Pulmonary artery endothelial cell (primary cell): ENCODE measurements at places on chromosomes 7 and 10. TPM values are rescaled to one million over a fixed set of nuclear protein-coding genes. Genes with fewer than 3 reads are reported as not detected.
A peak's percentile ranks its signal among the peaks of the same experiment; 100 is the strongest.

The TIMM23B gene
- 12.2 and 17.5 TPM in 2 replicates for total RNA-seq

The AGMO gene
- not detected in 2 replicates for total RNA-seq

The CDC14C gene
- not detected in 2 replicates for total RNA-seq

The ZNF789 gene
- total RNA-seq: 4.8 and 5.9 TPM in 2 replicates

The C7orf33 gene
- not detected in 2 replicates for total RNA-seq

The ZNF365 gene
- 0.04 and 0.40 TPM in 2 replicates for total RNA-seq

DNA sequence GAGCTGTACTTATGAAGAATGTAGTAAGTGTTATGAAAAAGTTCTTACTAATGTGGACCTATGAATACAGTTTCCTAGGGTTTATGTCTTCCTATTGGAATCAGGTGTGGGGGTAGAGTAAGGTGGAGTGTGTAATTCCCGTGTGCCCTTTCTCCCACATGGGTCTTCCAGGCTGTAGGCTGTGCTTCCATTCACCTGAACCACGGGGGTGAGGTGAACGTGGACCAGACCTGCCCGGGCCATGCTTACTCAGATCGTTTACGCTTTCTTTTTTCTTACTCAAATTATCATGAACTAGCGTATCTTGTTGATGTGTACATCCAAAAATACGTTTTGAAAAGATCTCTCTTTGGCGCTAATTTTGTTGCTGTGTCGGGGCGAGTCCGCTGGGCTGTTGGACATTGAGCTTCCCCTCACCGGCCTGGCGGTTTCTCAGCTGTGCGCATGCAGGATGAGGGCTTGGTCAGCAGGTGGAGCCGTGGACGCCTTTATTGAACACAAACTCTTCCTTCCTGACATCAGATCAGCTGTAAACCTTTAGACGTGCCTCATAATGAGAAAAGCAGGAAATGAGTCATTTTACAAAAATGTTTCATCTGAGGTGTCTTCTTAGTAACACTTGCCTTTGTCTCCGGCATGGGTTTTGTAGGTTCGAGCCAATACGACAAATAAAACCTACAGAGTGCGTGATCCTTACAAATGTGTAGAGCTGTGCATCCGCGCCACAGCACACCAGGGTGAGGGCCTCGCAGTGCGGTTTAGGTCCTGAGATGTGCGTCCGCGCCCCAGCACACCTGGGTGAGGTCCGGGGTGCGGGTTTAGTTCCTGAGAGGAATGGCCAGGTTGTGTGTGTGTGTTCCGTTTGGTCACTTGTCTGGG is 53.8 kb downstream of the WDR37 start:
- peak; percentile 60 for DNase-seq

DNA sequence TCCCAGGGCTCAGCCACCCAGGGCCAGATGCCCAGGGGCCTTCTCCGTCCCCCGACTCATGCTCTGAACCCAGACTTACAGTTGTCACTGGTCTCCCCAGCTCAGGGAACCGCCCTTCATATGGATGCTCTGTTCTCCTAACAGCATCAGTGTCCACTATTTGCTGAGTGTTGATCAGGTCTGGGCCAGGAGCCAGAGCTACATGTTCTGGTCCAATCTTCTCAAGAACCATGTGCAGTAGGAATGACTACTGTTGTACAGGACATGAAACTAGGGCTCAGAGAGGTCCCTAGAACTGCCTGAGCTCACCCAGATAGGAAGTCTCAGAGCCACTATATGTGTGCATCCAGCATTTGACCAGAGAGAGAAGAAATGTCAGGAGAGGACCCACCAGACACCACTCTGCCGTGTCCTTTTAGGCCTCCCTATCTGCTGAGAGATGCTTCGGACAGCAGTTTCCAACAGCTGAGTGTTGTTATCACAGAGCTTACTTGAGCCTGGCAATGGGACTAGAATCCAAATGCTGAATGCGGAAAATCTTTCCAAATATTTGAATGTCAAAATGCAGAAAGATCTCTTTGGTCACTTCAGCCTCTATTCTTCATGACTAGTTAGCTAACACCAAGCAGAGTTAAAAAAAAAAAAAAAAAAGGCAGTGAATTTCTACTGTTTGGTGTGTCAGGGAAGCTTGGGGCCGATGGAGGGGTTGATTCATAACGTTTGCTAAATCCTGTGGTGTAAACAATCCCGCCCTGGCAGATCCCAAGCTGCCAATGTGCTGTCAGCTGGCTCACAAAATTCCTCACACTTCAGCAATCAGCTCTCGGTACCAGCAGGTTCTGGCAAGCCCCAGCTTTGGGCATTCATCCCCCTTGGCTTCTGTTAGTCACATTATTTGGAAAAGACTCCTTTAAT is 246.1 kb downstream of the TNS3 start:
- no peak for DNase-seq

DNA sequence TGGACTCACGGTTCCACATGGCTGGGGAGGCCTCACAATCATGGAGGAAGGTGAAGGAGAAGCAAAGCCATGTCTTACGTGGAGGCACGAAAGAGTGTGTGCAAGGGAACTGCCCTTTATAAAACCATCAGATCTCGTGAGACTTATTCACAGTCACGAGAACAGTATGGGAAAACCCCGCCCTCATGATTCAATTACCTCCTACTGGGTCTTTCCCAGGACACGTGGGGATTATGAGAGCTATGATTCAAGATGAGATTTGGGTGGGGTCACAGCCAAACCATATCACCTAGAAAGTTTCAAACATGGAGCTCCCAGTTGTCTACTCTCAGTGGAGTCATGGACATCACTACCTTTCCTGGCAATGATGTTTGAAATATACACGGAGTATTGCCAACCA is 49.6 kb downstream of the CYCS start:
- no peak for DNase-seq

DNA sequence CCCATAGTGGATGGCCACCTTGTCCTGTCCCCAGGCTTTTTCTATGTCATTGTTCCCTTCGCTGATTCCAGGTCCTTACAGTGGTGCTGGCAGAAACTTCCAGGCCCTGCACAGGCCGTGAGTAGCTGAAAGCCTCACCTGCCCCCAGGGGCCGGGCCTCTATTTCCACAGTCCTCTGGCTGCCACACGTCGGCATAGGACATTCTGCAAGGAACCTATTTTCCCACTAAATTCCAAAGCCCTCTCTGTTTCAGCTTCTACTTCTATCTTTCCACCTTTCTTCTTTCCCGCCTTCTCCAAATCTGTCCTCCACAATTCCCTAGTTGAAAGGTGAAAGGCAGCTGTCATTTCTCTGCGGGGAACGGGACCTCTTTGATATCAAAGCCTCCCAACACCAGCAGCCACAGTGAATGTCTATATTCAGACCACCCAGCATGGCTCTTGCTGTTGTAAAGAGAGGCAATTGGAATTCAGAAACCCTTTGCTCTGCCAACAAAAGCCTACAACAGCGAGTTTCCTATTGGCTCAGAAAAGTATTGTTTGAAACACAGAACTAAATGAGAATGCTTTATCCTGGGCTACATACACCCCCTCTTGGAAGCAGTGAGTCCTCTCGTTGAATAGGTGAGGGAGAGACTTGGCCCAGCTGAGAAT is 607.7 kb downstream of the GALNT17 start:
- DNase-seq: no peak

GRCh38 chr7:90617442-90617841 is 21.3 kb downstream of the CDK14 start:
- no peak for DNase-seq

- no peak for DNase-seq
Measured at GRCh38 chr10:64275001-64275400, 753.8 kb downstream of the REEP3 start.

- no peak for DNase-seq
Measured at GRCh38 chr7:93895859-93896600, 5.5 kb upstream of the TFPI2 start.

DNA sequence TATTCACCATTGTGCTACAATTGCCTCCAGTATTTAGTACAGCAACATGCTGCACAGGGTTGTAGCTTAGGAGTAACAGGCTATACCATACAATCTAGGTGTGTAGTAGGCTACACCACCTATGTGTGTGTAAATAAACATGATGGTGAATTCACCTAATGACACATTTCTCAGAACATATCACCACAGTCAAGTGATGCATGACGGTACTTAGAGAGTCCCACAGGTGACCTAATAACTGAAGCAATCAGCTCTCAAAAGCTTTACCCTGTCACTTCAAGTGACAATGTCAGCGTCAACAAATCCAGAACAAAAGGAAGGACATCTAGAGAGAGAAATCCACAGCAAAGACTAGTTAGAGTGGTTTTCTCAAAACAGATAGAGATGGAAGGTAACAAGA is 38.8 kb downstream of the CCNJ start:
- DNase-seq: no peak

- no peak for DNase-seq
Measured at GRCh38 chr10:64070241-64070640, 549.0 kb downstream of the REEP3 start.

GRCh38 chr7:79673421-79673820 is 220.0 kb upstream of the MAGI2 start:
- no peak for DNase-seq

DNA sequence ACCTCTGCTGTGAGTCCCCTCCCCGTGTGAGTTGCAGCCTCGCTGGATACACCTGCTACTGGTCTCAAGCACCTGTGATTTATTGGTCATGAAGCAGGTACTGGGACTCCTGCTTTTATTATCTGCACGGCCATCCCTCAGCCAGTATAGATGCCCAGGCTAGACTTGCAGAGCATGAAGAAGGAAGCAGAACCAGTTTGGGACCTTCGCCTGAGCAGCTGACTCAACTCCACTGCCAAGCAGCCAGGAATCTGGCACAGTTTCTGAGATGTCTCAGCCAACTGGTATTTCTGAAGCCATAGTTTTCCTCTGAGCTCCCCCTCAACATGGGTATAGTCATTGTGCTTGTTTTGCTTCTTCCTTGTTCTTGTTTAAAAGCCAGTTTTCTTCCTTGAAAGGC is 28.0 kb upstream of the SLC39A12 start:
- DNase-seq: no peak

- no peak for DNase-seq
Measured at GRCh38 chr10:7435674-7436073, 24.8 kb upstream of the SFMBT2 start.

- DNase-seq: no peak
Measured at GRCh38 chr10:16901106-16901505, 83.9 kb upstream of the RSU1 start.

DNA sequence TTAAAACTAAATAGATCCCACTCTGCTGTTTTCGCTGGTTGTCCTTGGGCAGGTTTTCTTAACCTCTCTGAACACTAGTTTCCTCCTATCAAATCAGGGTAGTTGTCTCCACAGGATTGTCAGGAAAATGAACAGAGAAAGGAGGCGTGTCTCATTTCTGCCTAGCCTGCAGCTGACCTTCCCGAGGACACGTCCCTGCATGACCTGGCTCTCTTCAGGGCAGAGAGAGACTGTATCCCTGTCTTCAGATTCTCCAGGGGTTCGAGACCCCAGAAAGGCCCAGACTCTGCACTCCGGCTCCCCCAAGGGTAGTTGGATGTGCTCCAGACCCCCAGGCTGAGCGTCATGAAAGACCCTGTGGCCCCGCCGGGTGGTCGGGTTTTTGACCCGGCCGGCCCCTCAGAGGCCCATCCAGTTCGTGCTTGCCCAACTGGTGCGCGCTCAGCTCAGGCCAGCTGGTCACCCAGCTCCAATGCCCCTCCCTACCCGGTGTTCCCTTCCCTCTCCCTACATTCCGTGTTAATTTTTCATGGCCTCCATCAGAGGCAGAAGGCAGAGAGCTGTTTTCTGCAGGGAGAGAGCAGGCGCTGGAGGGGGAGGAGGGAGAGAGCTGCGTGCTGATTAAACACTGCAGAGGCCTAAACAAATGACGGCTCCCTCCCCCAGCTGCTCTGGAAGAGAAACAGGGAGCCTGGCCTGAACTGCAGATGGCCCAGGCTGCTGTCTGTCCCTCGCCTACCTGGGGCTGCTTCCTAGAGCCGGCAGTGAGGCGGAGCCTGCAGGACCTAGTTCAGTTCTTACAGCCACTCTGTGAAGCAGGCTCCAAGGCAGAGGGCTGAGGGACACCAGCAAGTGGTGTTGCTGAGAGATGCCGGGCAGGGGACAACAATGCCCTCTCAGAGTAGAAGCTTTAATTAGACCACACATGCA is 86.2 kb upstream of the PPIF start:
- no peak for DNase-seq

GRCh38 chr7:85025312-85025756 is 161.5 kb downstream of the SEMA3D start:
- no peak for DNase-seq

- DNase-seq: no peak
Measured at GRCh38 chr7:1424041-1424440, 35.2 kb downstream of the MICALL2 start.

DNA sequence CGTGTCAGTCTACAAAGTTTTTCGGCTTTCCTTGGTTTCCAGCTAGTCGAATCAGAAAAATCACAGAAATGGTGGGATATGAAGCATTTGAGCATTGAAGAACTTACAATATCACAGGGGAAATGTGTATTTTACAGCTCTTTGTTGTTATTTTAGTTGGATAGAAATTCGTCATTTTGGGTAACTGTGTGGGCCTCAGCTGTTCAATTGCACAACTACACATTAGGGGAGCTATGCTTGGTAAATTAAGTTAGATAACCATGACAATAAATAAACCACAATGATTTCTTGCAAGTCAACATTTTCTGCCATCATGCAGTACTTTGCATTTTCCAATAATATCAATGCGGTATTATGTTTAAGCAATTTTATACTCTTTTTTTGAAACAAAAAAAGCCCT is 80.4 kb upstream of the ANK3 start:
- DNase-seq: no peak

DNA sequence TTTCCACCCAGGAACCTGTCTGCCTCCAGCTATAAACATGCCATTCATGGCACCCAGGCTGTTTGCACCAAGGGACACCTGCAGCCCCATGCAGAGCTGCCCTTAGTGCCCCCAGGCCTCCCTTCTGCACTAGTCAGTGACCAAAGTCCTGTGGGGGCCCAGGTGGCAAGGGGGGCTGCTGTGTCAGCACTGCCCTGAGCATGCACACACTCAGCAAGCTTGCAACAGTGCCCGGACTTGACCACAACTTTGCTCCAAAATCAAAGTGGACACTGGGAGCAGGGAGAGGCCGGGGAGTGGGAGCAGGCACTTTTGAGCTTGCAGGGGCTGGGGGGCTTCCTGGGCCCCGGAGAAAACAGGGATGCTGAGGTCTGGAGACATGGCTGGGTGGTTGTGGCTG is 192.9 kb upstream of the MBL2 start:
- no peak for DNase-seq

DNA sequence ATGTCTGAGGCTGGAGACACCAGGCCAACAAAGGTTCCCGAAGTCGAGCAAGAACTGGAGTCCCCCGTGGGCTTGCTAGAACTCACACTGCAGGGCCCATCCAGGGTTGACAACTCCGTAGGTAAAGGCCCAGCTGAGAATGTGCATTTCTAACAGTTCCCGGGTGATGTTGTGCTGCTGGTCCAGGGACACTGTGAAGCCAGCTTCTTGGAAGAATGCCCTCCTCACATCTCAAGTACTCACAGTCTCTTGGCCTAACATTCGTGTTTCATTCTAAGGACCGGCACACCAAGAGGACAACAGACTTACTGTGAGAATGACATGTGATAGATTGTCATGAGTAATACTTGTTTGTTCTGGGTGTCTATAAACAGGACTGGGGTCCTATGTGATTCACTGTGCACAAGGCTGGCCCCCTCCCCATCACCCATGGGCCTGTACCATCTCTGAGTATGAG is 682.3 kb upstream of the IGFBP3 start:
- DNase-seq: no peak
